ENCODE measurements at places on chromosomes 11 and 22.

DNA sequence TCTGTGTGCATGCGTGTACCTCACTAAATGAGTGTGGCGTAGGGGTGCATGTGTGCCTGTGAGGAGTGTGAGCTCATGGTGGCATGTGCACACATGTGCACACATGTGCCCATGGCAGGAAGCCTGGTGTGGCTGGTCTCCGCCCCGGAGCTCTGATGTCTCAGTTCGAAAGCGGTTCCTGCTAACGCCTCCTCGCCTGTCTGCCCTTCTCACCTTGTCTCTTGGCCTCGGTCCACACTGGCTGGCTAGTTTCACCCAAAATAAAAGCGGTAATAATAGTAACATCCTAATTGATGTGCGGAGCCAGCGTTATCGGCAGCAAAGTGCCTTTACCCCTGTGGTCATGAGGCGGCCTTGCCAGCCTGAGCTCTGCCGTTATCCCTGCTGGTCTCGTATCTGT, 1190.4 kb downstream of the BRD1 start:
- no peak for DNase-seq

DNA sequence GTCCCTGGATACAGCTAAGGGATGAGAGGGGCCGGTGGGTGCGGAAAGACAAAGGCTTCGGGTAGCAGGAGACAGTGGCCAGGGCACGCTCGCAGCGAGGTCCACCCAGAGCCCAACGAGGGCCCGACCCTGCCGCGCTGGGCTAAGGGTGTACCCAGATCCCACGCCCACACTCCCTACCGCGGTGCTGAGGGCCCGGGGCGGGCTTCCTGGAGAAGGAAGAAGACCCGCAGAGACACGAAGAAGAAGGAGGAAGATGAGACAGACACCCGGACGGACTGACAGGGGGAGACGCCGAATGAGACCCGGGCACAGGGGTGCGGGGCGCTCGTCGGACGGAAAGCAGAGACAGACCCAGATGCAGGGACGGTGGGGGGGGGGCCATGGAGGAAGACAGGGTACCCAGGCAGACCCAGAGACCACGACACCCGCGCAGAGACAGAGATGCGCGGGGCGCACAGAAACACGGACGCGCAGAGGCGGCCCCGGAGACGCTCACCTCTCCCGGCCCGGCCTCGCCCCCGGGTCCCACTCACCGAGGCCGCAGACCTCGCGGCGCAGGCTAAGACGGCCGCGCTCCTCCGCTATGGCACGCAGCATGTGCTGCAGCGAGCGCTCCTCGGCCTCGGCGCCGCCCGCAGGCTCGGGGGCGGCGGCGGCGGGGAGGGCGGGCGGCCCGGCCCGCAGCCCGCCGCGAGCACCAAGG, 437 bp downstream of the KIAA0930 start:
- peak; percentile 38 for DNase-seq

GRCh38 chr22:49976439-49977175, 16.0 kb downstream of the PIM3 start:
- peak; percentile 24 for DNase-seq

DNA sequence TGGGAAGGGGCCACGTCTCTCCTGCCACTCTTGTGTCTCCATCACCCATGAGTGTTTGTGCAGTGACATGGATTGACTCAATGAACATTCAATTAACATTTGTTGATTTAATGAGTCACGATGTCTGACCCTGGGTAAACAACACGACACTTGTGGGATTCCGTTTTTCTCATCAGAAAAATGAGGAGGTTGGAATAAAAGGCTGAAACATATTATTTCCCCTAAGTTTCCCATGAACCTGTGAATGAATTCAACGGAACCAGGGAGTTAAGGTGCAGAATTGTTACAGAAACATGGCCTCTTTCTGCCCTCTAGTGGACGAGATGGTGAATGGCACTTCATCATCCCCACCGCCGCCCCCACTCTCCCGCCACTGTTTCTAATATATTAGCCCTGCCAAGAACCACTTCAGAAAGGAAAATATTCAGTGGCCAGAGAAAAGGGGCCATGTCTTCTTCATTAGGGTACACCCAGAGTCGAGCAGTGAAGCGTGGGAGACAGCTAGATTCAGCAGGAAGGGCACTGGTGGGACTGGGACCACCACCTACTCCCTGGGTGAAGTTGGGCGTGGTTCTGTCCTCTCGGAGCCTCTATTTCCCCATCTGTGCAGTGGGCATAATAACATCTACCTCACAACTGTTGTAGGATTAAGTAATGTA, 46.3 kb upstream of the SYT13 start:
- no peak for DNase-seq

All from T-helper 1 cell (primary cell).